ENCODE measurements at places on chromosomes 7 and 10.

GRCh38 chr10:69385454-69386350 lies 31.0 kb downstream of the TACR2 start:
- DNase-seq: no peak

DNA sequence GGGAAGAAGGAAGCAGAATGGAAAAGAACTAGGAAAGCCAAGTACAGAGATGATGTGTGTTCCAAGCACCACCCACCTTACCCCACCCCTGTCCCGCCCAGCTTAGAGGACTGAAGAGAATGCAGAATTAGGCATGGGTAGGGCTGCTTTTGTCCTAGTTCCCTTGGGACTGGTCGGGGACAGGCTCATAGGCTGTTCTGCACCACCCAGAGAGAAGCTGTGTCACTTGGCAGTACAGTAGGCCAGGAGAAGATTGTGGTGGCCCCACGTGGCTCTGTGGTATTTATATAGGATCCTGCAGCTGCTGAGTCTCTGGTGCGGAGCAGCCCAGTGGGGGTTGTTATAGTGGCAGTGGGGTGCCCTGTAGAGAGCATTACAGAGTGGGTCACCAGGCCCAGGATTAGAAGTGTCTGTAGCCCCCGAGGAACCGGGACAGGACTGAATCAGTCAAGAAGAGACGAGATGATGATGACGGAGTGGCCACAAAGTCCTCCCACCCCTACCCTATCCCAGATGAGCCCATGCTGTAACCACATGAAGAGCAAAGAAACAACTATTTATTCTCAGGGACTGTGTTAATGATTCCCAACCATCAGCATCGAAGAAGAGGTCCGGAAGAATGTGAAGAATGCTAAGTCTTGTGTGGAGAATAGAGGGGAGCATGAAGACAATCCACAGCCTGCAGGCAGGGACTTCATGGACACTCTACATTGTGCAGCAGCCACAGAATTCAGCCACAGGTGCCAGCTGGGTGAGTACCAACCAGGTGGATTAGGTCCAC lies 88.9 kb downstream of the C1GALT1 start:
- DNase-seq: no peak

- no peak for DNase-seq
These were observed 285.7 kb upstream of the VWC2 start for GRCh38 chr7:49487830-49488140.

DNA sequence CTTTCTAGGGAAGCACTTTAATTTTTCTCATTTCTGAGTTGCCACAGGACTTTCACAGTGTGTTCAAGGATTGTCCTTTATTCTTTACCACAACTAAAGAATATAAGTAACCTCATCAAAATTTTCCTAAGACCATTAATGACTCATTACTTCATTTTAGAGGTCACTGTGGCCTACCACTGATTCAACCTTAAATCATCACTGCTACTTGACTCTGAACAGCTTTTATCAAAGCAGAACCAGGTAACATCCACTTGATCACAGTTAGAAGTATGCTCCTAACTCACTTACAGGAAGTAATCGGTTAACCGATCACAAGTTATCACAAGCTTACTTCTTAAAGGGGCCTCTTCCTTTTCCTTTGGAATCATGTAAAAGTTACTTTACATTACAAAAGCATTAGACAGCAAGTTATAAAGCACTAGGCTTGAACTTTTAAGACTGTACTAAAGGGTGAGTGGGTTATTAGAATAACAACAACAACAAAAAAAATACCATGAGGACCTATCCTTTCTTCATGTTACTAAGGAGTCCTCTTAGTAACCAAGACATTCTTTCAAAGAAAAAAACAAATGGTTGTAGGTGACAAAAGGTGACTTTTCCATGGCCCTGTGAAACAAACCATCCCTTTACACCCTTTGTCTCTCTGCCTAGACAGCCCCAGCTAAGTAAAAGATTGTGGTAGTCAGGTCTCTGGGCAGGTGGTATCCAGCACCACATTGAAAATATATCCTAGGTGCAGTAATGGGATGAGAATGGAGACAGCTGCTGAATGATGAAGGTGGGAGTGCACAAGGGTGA lies 40.0 kb upstream of the PDK4 start:
- no peak for DNase-seq

DNA sequence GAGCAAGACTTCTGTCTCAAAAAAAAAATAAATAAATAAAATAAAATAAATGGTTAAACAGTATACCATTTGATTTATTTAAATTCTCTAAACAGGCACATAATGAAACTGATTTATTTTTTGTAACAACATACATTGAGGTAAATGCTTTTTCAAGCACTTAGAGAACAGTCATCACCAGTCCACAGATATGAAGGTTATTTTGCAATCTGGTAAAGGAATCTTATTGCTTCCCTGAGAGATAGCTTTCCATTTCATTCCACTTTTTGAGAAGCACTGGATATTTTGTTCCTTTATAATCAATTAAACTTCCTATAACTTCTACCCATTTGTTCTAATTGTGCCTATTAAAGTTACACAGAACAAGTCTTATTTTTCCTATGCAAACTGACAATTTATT lies 5.2 kb downstream of the CEP55 start:
- no peak for DNase-seq

Data from activated T-cell treated with anti-CD3 and anti-CD28 coated beads for 1 hour (primary cell).